Tibial nerve (tissue), 4 donors: ENCODE measurements at places on chromosomes 11 and 22.
A peak's percentile ranks its signal among the peaks of the same experiment; 100 is the strongest.

GRCh38 chr11:742156-742546 lies 5.1 kb upstream of the TALDO1 start:
- DNase-seq, result no peak

- DNase-seq, result no peak
Measured at GRCh38 chr11:117654281-117655255, 142.4 kb downstream of the DSCAML1 start.

- no peak for DNase-seq
Measured at GRCh38 chr22:33510429-33510904, 409.8 kb downstream of the LARGE1 start.

GRCh38 chr22:49783036-49783746 lies 44.5 kb downstream of the BRD1 start:
- no peak for DNase-seq

DNA sequence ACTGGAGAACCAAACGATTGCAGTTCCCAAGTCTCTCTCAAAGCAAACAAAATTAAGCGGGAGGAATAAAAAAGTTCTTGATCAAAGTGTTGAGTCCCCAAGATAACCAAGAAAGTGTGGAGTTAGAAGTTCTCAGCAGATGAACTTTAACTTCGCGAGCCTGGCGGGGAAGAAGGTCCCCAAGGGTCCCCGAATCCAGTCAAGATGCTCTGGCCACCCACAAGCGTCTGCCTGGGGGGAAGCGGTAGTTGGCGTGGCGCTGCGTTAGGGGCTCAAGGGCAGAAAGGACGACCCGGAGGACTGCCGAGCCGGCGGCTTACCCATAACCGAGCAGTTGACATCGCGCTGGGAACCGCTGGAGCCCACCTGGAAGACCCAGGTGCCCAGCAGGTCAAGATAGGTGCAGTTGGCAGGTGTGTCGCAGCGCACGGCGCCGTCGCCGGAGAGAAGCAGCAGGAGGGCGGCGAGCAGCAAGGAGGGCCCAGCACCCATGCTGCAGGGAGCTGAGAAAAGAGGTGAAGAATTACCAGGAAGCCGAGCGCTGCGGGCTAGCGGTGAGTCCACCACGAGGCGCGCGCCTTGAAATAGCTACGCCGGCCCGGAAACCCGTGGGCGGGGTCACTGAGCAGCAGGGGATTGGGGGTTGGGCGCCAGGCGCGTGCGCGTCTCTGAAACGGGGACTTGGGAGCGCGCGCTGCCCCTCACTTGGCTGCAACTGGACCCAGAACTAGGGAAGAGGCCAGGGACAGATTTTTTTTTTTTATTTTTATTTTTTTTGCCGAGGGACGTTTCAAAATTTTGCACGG lies at the start of gene CTSC:
Gene CTSC (minus strand): TSS at position 556 of the 806 bp plus-strand sequence. CDS start 64 bp downstream, at position 492.
- peak; percentile 89 for DNase-seq

- DNase-seq, result peak; percentile 37
Measured at GRCh38 chr11:58905721-58906547, 33.4 kb upstream of the GLYATL1 start.

- no peak for DNase-seq
Measured at GRCh38 chr11:3667149-3668035, 3.8 kb downstream of the CHRNA10 start.
